ENCODE measurements at places on chromosomes 11 and 22.

DNA sequence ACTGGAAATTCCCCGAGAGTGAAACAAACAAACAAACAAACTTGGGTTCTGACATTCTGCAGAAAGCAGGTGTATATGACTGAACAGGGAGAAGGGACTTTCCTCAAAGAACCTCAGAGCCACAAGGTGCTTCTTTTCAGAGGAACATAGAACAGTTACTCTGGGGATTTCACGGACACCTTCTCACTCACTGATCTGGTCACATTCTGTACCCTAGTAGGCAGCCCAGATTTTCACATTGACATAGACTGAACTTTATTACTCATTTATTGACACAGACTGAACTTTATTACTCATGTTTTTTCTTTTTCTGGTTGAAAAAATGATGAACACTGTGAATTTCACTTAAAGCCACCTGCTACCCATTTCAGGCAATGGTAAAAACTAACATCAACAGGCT, 263.0 kb downstream of the OPCML start:
- no peak for DNase-seq

DNA sequence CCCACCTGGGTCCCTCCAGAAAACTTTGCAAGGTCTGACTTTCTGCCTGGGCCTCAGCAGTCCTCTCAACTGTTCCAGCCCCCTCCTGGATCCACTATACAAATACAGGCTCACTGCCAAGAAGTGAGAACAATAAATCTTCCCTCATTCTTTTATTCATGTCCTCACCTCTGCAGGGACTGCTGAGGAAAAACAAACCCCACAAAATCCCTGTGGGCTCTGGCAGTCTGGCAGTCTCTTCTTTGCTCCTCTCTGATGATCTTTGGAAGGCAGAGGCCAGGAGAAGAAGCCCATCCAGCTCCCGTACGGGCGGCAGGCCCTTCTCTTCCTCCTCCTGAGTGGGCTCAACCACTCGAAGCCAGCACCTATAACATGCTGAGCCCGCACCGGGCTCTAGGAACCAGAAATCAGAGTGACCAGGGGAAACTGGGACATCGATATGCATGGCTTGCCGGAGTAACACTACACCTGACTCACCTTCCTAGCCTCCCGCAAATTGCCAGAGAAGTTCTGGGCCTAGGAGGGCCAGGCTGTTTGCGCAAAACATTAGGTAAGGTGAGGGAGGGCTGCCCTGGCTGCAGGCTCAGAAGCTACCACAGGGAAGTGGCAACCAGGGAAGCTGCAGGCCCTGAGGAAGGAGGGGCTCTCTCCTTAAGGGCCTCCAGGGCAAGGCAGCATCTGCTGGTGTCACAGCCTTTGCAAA, 24.2 kb downstream of the TMPRSS5 start:
- no peak for DNase-seq

DNA sequence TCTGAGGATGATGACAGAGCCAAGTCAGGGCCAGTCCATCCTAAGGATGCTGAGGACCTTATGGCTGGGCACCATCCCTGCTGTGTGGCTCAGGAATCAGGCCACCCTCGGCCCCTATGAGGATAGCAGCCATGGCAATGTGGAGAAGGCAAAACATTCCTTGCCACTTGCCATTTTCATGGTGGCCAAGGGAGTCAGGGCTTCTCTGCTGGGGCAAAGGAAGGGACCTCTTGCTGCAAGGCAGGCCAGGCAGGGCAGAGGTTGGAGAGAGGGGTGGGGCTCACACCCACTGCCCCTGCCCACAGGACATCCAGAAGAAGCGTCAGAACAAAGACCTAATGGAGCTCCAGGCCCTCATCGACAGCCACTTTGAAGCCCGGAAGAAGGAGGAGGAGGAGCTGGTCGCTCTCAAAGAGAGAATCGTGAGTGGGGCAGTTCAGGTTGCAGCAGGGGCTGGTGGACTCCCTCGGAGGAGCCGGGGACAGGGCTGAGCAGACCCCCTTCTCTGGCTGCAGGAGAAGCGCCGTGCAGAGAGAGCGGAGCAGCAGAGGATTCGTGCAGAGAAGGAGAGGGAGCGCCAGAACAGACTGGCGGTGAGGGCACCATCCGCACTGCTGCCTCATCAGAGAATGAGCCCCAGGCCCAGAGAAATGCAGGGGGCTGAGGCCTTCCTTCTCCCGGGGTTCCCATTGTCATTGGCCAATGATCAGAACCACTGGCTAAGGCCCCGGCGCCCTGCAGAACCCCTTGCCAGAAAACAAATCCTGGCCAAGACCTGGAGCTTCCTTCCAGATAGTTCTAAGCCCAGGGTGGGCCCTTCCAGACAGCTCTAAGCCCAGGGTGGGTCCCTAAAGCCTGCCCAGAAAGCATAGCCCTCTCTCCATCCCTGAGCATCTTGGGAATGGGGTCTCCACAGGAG, 13.5 kb upstream of the MRPL23 start:
- no peak for DNase-seq

GRCh38 chr11:69904974-69905535, 85.8 kb upstream of the FGF3 start:
- DNase-seq: no peak

GRCh38 chr11:75763846-75764245, 4.7 kb upstream of the DGAT2 start:
- DNase-seq: no peak

Data from MV-4-11 (cell line).